ENCODE measurements at places on chromosomes 6 and 20.

DNA sequence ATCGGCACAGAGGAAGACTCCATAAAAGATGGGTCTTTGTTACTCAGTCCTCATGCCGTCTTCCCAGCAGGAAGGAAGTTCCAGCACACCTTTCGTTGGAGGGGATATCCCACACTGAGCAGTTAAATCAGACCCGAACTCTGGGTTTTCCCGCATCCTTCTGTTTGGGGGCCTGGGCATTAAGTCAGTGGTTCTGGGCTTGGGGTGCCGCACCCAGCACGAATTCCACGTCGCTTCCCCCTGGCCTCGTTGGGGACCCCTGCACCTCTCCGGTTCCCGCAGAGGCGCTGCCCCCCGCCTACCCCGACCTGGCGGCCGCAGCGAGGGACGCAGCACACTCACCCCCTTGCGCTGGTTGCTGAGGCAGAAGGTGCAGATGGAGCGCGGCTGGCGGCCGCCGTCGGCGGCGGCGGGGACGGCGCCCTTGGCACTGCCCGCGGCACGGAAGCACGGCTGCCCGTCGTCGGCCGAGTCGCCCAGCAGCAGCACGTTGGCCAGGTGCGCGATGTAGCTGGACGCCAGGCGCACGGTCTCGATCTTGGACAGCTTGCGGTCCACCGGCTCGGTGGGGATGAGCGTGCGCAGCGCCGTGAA is 641 bp downstream of the TCF15 start:
- DNase-seq = no peak

DNA sequence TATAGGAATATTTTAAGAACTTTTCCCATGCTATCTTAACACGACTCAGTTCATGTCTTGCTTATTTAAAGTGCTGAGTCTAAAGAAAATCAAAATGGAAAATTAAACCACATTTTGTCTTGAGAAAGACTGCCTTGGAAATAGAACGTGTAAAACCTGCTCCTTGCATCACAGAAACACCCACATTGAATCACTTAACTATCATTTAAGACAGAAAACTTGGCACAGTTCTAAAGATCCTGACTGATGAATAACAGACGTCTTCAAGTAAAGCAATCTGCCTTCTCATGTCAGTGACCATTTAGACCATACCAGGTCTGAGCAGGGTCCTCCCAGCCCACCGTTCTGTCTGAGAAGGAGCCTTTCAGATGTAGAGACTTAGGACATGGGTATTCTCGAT is 7.4 kb downstream of the PERP start:
- peak; percentile 31 for DNase-seq

- DNase-seq = no peak
Measured at GRCh38 chr6:93105017-93105416, 314.3 kb downstream of the EPHA7 start.

- DNase-seq = peak; percentile 64
Measured at GRCh38 chr6:101396548-101397173, 3.2 kb downstream of the GRIK2 start.

GRCh38 chr6:165049362-165049761 is 260.0 kb downstream of the C6orf118 start:
- peak; percentile 19 for DNase-seq

DNA sequence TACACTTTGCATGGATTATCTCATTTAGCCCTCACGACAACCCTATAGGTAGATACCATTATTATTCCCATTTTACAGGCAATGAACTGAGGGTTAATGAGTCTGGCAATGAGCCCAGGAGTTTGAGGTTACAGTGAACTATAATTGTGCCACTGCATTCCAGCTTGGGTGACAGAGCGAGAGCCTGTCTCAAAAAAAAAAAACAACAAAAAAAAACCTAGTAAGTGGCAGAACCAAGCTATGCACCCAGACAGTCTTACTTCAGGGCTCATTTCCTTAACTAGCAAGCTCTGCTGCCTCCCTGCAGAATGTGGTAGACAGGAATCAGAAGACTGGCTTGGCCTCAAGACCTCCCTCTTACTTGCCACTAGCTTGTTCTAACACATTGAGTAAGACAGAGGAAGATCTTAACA is 71.9 kb upstream of the RREB1 start:
- no peak for DNase-seq

DNA sequence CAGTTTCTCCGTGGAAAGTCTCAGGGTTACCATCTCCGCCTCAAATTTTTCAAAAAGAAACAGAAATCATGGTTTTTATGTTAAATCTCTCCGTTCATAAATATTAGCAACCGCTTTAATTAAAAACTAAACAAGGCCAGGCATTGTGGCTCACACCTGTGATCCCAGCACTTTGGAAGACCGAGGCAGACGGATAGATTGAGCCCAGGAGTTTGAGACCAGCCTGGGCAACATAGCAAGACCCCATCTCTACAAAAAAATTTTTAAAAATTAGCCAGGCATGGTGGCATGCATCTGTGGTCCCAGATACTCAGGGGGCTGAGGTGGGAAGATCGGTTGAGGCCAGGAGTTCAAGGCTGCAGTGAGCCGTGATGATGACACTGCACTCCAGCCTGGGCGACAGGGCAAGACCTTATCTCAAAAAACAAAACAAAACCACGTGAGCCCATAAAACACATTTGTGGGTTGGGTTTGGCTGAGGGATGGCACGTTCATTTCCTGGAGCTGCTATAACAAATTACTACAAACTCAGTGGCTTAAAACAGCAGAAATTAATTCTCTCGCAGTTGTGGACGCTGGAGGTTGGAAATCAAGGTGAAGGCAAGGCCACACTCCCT is 223.2 kb downstream of the ZNF217 start:
- DNase-seq = no peak

DNA sequence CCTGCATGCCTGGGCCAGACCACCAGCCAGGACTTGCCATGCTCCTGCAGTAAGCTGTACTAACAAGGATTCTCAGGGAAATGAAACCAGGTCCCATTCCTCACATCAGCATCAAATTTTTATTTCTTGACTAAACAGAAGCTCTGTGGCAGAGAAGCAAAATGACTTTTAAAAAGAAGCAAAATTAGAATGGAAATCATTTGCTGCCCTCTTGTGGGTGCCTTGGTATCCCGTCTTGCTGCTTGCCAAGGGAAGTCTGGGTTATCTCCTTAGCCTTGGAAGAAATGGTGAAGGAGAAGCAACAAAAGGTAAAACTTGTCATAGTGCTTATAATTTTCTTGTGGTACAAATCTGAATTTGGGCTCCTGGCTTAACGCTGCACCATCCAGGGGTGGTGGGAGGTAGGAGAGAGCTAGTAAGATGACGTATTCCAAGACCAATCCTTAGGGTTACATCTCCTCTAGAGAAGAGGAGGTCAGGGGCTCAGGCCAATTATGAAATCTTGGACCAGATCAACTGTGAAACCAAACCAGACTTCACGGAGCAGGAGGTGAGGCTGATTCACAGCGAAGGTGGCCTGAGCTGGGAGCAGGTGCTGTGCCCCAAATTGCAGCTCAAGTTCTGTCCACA is 107.5 kb downstream of the FAXC start:
- peak; percentile 52 for DNase-seq

DNA sequence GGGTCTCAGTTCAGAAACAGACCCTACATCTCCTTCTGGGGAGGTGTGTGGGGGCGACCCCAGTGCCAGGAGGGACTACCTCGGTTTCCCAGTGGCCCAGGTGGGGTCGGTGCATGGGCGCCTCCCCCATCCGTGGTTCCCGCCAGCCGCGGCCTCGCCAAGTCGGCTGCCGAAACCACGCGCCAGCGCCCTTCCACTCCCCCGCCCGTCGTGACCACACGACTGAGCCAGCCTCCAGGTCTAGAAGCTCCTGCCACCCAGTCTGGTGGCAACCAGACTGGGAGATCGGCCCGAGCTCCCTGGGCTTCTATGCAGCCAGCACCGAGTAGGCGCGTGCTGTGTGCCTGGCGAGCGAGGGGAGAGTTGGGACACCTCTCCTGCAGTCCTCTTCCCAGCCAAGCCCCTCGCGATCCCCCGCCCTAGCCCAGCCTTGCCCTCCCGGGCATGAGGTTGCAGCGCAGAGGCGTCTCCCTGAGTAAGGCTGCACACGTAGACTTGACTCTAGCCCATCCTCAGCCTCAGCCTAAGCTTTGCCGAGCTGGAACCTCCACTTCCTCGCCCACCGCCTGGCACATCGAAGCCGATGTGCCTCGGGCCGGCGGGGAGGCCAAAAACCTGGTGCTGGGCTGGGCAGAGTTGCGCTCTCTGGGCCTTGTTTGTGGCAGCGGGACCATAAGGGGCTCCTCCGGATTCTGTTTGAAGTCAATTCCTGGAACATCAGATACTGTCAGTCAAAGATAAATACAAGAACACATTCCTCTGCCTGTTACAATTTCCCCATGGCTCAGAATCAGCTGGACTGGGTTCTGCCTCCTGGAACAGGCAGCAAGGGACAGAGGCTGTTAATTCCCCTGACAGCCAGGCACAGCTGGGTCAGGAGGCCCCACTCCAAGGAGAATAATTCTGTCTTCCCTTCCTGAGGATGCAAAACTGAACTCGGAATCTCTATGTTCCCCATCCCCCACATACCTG is 1.5 kb upstream of the CPNE5 start:
- DNase-seq = no peak

DNA sequence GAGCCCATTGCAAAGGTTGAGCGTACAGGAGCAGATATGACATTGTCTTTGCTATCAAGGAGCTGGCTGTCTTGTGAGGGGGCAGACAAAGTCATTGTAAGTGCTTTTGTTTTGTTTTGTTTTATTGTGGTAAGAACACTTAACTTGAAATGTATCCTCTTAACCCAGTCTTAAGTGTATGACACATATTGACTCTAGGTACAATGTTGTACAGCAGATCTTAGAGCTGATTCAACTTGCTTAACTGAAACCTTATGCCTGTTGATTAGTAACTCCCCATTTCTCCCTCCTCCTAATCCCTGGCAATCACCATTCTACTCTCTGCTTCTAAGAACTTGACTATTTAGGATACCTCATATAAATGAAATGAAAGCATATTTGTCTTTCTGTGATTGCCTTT is 429.0 kb downstream of the BMP2 start:
- DNase-seq = no peak

DNA sequence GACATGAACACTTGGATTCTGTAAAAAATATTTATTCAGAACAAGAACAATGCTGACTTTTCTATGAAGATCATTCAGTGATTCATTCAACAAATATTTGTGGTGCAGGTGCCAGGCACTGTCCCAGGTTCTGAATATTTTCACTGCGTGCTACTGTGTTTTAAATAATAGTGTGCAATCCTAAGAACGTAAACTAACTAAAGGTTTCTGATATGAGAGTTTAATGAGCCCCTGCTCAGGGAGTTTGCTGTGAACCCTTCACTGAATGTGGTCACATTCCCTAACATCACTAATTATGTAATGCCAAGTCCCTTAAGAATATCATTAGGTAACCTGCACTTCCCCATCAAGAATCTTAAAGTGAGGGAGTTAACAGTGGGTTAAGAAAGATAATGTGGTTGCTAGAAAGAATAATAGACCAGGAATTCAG is 1.7 kb upstream of the TMEM170B start:
- DNase-seq = peak; percentile 70

DNA sequence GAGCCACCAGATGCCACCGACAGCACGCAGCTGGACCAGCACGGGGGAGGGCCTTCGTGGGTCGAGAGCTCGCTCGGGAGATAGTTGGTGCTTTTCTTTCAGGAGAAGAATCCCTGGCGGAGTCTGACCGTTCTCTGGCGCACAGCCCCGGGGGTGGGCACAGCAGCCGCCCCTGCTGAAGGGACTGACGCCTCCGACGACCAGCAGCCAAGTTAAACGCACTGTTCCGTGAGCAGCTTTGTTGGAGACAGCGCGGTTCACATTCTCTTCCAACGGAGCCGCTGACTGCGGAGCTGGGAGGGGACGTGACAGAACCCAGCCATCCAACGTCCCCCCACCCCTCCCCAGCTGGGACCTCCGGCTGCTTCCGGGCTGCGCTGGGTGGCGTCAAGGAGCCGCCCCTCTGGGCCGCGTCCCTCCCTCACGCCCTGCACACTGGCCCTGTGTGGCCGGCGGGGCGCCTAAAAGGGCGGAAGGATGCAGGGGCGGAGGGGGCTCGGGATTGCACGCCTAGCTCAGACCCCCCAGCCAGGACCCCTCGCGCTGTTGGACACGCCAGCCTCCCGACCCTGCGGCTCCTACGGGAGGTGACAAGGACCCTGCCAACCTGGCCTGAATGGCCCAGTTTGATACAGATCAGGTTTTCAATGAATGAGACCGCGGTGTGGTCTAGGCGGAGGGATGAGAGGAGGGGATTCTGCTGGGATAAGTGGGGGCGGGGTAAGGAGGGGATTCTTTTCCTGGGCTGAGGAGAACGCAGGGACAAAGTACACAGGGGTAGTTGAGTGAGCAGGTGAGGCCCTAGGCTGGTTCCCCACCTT is 36.4 kb upstream of the KHDC1 start:
- DNase-seq = no peak

DNA sequence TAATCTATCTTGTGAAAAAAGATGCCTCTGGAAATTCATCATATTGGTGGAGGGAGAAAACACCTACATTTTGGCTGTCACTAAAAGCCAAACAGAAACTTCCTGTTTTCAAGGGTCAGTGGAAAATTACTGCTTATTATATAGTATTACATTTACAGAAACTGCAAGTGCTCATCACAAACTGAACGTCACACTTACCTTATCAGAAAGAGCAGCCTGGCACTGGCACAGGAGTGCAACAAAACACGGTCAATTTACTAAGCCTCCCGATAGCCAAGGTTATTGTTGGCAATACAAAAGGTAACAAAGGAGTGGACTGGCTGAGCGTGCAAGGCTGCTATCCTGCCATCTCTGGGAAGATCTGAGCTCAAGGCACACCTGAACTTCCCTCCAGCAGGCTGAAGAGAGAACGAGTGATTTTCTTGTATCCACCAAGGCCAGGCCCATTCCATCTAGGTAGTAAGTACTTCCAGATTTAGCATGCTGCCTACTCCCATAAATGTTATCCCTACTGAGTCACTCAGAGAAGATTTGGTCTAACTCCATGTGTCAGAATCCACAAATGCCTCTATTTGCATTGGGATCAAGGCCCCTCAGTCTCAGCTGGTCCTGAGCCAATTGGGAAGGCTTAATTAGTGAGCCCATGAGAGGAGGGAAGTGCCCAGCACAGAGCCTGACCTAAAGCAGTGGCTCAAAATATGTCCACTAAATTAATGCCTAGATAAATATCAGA is 399.8 kb downstream of the BTBD9 start:
- peak; percentile 68 for DNase-seq

DNA sequence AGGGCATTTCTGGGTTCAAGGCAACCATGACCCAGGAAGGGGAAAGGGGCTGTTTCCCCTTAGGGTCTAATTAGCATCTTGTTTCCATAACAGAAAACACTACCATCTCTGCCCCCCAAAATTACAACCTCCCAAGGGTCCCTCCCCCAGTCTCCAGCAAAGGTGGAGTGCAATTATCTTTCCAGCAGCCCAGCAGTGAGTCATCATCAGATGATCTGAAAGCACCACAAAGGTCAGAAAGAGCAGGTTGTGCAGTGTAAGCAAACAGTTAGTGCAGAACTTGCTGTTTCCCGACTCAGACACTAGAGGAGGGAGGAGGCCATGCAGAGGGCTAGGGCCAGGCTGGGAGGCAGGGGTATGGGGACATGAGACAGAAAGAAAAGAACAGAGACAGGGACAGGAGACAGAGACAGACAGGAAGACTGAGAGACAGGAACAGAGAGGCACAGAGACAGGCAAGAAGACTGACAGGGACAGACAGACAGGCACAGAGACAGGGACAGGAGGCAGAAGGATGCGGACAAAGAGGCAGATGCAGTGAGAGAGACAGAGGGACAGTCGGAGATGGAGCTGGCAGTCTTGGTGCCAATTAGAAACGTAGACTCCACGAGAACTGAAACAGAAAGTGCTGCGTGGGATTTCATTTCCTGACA is 62.5 kb downstream of the PYGB start:
- peak; percentile 96 for DNase-seq
